ENCODE measurements at places on chromosomes 4 and X.

DNA sequence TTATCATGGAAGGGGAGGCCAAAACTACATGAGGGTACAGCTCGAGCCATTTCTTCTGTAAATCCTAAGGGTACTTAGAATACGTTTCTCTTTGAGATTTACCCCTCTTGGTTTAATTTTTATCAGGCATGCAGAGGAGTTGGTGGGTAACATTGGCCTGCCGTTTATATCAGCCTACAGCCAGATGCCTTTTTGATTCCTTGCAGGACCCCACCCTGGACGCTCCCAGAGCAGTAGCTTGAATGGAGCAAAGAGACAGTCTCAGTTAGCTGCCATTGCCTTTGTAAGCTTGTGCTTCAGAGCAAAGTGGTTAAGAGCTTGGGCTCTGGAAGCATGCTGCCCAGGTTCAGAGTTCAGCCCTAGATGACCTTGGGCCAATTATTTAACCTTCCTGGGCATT, 9.0 kb downstream of the DOCK11 start:
- peaks cover 15% of the 10 kb centered on the region for H3K36me3 ChIP-seq
- no peak overlapping the region for H3K27ac ChIP-seq
- H3K27me3 ChIP-seq: no peaks in the 10 kb centered on the region
- no peak for DNase-seq

DNA sequence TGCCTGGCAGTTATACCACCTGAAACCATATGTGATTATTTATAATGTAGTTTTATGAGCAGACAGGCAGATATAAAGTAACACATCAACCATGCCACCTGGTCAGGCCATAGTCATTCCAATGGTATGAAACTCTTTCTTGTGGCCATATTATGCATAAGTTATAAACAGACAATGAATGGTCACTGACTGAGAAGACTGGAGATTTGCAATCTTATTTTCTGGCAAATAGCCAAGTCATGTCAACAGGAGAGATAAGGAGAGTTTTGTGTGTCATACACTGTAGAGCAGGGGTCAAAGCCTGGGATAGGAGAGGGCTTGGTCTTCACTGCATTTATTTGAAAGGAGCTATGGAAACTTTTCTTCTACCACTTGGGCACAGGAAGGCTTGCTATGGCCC, 29.5 kb downstream of the SORBS2 start:
- no peak overlapping the region for H3K4me3 ChIP-seq
- H3K36me3 ChIP-seq: no peaks in the 10 kb centered on the region
- no peak overlapping the region for H3K27ac ChIP-seq
- no peak for DNase-seq
- peaks cover 8% of the 10 kb centered on the region for H3K4me1 ChIP-seq

GRCh38 chr4:185110375-185110823, 32.7 kb upstream of the SLC25A4 start:
- peaks cover 2% of the 10 kb centered on the region for H3K27me3 ChIP-seq
- peaks cover 3% of the 10 kb centered on the region for H3K4me1 ChIP-seq
- no peaks in the 10 kb centered on the region for H3K36me3 ChIP-seq
- H3K4me3 ChIP-seq: no peak overlapping the region

- no peak for DNase-seq
- H3K27me3 ChIP-seq: no peaks in the 10 kb centered on the region
Observed at GRCh38 chr4:145619639-145619996, 433 bp downstream of the MMAA start.

DNA sequence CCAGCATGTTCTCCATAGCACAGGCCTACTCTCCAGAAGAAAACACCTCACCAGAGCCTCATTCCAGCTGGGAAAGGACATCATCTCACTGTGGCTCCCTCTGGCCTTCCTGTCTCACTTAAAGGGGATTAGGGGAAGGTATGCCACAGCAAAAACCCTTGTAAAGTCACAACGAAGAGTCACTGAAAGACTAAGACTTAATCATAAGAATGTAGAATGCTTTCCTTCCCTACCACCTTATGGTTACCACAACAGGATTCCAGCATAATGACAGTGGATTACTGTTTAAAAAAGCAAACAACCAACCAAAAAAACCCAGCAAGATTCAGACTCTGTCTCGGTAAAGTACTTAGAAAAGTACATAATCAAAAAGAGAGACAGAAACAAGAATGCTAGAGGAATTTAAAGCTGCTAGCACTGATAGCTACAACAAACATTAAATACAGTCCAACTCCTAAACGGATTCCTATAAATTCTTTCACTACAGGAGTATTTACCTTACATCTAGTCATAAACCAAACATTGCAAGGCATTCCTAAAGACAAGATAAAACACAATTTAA, 75.1 kb downstream of the BANK1 start:
- H3K27ac ChIP-seq: no peak overlapping the region
- no peak overlapping the region for H3K4me3 ChIP-seq
- no peaks in the 10 kb centered on the region for H3K36me3 ChIP-seq
- no peaks in the 10 kb centered on the region for H3K27me3 ChIP-seq
- DNase-seq: no peak

DNA sequence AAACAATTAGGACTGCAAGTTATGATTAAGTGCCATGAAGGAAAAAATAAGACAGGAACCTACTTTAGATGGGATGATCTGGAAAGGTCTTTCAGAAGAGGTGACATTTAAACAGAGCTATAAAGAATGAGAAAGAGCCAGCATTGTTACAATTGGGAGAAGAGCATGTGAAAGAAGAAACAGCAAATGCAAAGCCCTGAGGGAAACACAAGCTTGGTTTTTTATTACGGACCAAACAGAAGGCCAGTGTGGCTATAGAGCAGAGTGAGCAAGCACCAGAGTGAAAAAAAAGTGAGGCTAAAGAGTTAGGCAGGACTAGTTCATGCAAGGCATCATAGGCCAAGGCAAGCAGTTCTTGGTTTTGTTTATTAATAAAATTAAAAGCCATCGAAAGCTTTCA, 175.6 kb downstream of the RBMX2 start:
- no peaks in the 10 kb centered on the region for H3K36me3 ChIP-seq
- peaks cover 23% of the 10 kb centered on the region for H3K27me3 ChIP-seq
- no peak for DNase-seq

- H3K27me3 ChIP-seq: no peaks in the 10 kb centered on the region
- H3K27ac ChIP-seq: no peak overlapping the region
- H3K36me3 ChIP-seq: no peaks in the 10 kb centered on the region
- H3K4me1 ChIP-seq: peaks cover 28% of the 10 kb centered on the region
Observed at GRCh38 chr4:102339018-102339417, 6.3 kb downstream of the SLC39A8 start.

- H3K4me3 ChIP-seq: no peak overlapping the region
- H3K36me3 ChIP-seq: no peaks in the 10 kb centered on the region
- no peak for DNase-seq
Observed at GRCh38 chrX:118723376-118723775, 4.0 kb upstream of the IL13RA1 start.

DNA sequence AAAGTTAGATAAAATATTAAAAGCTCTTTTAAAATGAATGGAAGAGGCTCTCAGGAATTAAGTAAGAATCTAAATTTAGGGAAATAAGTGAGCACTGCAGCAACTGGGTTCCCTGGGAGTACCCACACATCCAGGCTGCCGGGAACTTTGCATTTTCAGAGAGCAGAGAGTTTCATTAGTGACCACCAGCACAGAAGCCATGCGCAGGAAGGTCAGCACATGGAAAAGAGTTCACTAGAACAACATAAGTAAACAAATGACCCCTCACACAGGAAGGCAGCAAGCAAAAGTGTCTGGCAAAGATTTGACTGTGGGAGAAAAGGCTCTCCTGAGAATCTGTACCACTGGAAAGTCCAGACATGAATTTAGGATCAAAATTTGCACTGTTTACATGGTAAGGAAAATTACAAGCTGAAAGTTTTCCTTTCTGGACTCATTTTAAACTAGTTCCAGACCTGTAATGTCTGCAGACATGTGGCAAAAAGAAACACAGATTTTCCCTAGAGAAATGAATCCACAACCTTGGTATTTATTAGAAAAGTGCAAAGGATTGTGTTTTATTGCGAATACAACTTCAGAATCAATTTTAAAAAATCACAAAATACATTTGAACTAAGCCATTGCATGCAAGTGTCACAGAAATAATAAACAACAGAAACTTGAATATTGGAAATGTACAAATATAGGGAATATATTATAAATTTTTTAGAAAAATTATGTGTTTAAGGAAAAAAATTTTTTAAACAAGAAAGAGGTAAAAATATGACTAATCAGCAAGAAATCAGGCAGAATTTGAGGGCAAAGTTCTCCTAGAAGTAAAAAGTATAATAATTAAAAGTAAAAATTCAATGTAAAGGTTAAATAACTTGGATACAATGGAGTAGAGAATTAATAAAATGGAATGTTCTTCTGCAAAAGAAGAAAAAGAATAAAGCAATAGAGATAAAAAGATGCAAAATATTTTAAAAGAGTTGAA, 18.4 kb upstream of the MYOZ2 start:
- no peak for DNase-seq
- peaks cover 10% of the 10 kb centered on the region for H3K4me1 ChIP-seq
- H3K36me3 ChIP-seq: no peaks in the 10 kb centered on the region
- H3K27me3 ChIP-seq: no peaks in the 10 kb centered on the region
- H3K27ac ChIP-seq: peak overlapping the region; percentile 80
- no peak overlapping the region for H3K4me3 ChIP-seq

DNA sequence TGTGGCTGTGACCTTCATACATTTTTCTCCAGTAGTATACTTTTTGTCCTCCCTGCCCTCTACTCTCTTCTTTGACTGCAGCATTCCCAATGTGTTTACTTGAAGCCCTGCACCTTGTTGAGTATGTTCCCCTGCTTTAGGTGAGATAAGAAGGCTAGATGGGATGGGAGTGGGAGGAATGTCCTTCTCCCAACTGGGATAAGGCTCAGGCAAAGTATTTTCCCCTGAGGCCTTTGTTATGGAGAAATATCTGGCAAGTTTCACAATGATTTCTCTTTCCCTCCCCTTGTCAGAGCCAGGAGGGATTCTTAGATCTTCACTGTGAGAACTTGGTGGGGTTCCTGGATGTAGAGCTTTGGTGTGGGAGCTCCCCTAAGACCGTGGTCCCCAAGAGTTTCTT, 131.8 kb downstream of the CLCN5 start:
- no peak overlapping the region for H3K4me3 ChIP-seq
- DNase-seq: no peak

DNA sequence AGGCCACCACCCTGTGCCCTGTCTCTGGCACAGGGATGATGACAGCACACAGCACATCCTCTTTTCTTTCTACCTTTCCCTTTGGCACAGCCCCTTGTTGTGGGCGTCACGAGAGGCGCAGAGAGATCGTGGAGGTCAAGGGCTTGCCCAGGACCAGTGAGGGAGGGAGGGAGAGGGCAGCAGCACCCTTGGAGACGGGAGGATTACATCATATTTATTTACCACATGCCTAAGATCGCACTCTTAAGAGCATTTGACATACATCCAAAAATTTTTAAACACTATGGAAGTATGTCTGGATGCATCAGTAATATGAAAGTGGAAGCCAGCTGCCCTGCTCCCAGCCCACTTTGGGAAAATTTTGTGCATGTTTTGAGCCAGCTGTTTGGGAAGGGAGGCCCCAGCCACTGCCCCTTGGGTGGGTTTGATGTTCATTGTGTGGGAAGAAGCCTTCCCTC, 12.7 kb downstream of the WFS1 start:
- H3K27me3 ChIP-seq: no peaks in the 10 kb centered on the region
- peaks cover 10% of the 10 kb centered on the region for H3K36me3 ChIP-seq
- no peak overlapping the region for H3K27ac ChIP-seq
- H3K4me1 ChIP-seq: peaks cover 2% of the 10 kb centered on the region
- DNase-seq: no peak

DNA sequence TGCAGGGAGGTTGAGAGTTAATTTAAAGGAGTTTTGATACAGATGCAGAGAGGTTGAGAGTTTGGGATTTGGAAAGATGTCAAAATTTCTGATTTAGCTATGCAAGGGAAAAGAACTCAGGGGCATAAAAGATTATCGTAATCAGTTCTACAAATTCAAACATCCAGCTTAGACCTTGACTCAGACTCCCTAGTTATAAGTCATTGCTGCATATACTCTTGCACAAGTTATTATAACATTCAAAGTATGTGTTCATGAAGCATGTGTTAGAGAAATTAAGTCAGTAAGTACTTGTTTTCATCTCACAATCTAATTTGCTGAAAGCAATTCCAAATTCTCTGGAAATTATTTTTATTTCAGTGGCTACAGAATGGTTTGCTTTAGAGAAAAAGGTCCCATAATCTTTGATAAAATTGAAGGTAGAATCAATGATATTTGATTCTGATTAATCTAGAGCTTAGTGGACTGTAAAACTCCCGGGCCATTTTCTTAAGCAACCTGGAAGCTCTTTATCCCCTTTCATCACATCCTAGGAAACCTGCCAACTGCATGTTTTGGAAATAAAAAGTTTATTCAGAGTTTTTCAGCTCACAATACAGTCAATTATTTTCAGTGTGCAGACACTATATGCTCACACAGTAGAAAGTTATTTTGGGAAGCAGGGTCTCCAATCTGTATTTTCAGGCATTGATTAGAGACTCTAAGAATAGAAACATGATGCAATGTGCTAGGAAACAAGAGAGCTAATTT, 132.9 kb upstream of the SPANXC start:
- H3K4me1 ChIP-seq: no peaks in the 10 kb centered on the region
- no peak for DNase-seq
- H3K4me3 ChIP-seq: no peak overlapping the region
- H3K27me3 ChIP-seq: no peaks in the 10 kb centered on the region
- H3K36me3 ChIP-seq: no peaks in the 10 kb centered on the region

GRCh38 chr4:27267339-27267969, 406.8 kb downstream of the STIM2 start:
- H3K27me3 ChIP-seq: peaks cover 21% of the 10 kb centered on the region
- H3K27ac ChIP-seq: no peak overlapping the region
- H3K4me1 ChIP-seq: no peaks in the 10 kb centered on the region
- H3K4me3 ChIP-seq: no peak overlapping the region
- no peak for DNase-seq

DNA sequence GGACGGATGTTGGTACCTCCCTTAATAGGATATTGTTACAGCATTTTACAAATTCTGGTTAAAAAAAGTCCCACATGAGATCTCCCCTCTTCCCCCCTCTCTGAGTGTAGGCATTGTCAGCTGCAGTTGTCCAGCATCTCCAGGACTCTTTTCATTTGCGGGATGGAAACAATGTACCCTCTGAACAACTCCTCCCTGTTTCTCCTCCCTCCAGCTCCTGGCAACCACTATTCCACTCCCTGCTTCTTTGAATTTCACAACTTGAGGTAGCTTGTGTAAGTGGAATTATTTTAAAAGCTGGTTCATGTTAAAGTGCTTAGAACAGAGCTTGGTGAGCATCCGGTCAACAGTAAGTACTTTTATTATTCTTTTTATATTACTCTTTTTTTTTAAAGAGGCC, 69.8 kb downstream of the TBL1X start:
- H3K4me1 ChIP-seq: peaks cover 51% of the 10 kb centered on the region
- no peak overlapping the region for H3K27ac ChIP-seq

DNA sequence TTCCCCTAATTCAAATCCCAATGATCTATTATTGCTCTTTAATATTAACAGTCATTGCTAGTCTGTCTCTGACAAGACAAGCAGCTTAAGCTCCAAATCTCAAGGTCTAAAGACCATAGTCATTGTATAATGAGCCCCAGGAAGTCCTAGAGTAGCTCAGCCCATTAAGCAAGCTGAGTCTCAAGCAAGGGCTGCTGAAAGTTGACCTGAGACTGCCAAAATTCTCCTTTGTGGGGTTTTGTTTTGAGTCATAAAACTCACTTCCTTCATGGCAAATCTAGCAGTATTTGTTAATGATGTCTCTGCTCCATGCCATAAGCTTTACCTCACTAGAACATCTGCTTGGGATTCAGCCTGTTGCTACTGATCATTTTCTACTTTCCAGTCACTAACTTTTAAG, 313.2 kb downstream of the ANTXR2 start:
- no peaks in the 10 kb centered on the region for H3K36me3 ChIP-seq
- H3K27ac ChIP-seq: no peak overlapping the region
- H3K27me3 ChIP-seq: no peaks in the 10 kb centered on the region

GRCh38 chr4:59068722-59069418, 1958.7 kb upstream of the IGFBP7 start:
- no peak overlapping the region for H3K27ac ChIP-seq
- no peaks in the 10 kb centered on the region for H3K27me3 ChIP-seq
- H3K4me1 ChIP-seq: peaks cover 8% of the 10 kb centered on the region
- DNase-seq: no peak

Measured in mesothelial cell of epicardium (in vitro differentiated cells).